ENCODE measurements at places on chromosomes 2 and 18.
A peak's percentile ranks its signal among the peaks of the same experiment; 100 is the strongest.

- DNase-seq: no peak
Measured at GRCh38 chr2:43874776-43875451, 36.1 kb downstream of the ABCG8 start.

GRCh38 chr2:101759162-101759561 is 61.7 kb downstream of the MAP4K4 start:
- DNase-seq: peak; percentile 53

DNA sequence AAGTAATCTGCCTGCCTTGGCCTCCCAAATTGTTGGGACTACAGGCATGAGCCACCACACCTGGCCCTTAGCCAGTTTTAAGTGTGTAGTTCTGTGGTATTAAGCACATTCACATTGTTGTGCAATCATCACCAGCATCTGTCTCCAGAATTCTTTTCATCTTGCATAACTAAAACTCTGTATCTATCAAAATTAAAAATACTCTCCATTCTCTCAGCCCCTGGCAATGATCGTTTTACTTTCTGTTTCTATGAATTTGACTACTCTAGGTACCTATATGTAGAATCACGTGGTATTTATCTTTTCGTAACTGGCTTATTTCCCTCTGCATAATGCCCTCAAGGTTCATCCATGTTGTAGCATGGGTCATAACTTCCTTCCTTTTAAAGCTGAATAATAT is 45.5 kb upstream of the CAVIN2 start:
- no peak for DNase-seq

DNA sequence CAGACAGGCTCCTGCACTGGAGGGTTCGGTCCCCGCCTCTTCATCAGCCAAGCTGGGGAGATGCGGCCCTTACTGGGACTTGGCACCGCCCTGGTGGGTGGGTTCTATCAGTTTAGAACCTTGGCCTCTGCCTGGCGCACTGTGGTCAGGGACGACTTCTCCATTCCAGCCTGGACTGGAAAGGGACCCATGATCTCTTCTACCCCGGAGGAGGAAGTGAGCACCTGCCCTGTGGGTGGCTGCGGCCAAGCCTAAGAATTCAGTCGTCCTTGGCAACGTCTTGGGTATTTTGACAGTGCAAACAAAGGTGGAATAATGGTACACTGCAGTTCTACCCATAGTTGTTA is 106.9 kb upstream of the CD302 start:
- DNase-seq: no peak

GRCh38 chr2:204328373-204328772 is 216.9 kb upstream of the PARD3B start:
- no peak for DNase-seq

- peak; percentile 67 for DNase-seq
Measured at GRCh38 chr2:9139491-9140443, 66.8 kb upstream of the ASAP2 start.

DNA sequence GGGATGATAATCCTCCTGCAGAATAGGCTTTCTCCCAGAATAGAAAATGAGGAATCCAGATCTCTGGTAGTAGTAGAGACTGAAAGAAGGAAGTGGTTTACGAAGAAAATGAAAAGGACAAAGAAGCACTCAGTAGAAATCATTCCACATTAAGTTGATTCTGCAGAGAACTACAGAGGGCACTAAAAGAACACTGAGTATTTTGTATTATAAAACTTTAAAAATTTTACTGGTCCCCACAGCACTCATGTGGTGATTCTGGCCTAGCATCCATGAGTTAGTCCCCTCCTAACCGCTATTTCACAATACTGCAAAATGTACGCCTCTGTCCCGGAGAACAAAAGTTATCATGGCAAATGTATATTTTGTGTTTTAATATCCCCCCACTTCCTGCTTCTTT is 42.9 kb upstream of the SLC35F5 start:
- peak; percentile 42 for DNase-seq

DNA sequence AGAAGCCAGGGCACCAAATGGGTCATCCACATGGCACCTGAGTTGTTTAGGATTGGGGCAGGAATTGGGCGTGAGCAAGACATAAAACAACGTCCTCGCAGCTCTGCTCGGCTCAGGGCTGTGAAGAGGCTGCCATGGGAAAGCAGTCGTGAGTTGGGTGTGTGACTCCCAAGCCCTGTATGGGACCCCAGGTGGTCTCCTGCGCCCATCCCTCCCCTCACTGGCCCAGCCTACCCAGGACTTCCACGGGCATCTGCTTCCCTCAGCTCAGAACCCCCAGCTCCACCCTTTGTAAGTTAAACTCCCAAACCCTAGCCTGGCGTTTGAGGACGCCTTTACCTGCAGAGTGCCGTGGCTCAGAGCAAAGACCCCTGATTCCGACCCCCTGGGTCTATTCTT is 23.2 kb upstream of the HPCAL1 start:
- no peak for DNase-seq

DNA sequence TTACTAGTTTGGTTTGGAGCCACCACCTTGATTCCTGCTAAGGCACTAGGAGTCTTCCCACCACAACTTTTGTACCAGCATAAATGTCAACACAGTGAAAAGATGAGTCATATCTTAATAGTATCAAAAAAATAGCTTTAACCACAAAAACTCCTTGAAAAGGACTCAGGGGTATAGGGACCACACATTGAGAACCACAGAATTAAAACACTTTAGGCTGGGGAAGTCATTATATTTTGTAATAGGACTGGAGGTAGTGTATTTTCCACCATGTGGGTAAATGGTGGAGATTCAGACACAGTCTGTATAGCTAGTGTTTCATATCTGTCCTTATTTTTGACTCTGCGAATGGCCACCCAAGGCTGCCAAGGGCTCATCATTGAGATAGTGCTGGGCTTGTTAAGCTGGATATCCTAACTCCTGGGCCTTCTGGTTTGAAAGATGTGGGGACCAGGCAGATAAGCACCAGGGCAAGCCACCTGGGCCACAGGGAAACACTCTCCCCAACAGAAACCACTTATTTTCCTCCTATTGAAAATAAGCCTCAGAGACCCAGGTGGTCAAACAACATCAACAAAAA is 19.1 kb upstream of the FHL2 start:
- peak; percentile 42 for DNase-seq

GRCh38 chr2:201882353-201883090 is 76.2 kb downstream of the CDK15 start:
- no peak for DNase-seq

GRCh38 chr2:69020496-69021426 is 7.8 kb downstream of the ANTXR1 start:
- no peak for DNase-seq

DNA sequence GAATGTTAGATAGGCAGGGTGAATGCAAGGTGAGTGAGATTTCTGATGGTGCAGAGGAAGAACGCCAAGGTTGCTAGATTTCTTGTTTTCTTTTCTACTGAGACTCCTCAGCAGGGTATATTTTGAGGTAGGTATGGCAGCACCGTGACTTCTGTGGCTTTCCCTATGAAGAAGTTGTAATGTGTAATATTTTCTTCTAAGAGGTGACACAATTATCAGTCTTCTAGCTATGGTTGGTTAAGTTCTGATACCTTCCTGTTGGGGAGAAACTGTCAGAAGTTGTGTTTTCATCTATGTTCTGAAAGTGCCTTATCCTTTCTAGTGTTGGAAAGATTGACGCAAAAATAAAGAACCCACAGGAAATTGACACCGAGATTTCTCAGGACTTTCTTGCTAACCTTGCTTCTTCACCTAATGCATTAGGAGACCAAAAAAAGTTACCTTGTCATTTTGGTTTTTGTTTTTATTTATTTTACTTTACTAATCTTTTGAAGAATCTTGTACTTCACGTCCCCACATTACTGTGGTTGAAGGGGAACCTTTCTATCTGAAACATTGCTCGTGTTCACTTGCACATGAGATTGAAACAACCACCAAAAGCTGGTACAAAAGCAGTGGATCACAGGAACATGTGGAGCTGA is 11.9 kb downstream of the IL18R1 start:
- DNase-seq: no peak

- no peak for DNase-seq
Measured at GRCh38 chr2:219058541-219059374, 2.0 kb downstream of the IHH start.

DNA sequence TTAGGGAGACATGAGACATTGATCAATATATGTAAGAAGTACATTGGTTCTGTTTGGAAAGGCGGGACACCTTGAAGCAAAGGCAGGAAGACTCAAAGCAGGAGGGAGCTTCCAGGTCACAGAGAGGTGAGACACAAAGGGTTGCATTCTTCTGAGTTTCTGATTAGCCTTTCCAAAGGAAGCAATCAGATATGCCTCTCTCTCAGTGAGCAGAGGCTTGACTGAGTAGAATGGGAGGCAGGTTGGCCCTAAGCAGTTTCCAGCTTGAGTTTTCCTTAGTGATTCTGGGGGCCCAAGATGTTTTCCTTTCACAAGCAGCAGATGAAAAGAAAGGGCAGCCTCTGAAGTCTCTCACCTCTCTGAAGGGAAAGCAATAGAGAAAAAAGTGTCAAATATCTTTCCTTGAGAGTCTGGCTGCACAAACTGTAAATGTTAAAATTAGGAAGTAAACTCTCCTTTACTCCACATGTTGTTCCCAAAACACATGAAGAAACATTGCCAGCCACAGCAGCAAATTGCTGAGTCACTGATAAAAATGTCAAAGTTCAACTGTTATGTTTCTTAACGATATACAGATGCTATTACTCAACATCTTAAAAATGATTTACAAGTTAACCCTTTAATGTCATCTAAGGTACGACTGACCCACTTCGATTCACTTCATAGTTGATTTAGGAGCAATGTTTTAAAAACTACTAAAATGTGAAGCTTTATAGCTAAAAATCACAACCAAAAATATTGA is 40.3 kb downstream of the CYB5A start:
- no peak for DNase-seq

- peak; percentile 87 for DNase-seq
Measured at GRCh38 chr18:9643549-9643948, 29.2 kb upstream of the PPP4R1 start.
